A549 treated with DMSO at 1 μM for 4 hours (cell line): ENCODE measurements at places on chromosomes 7 and 10. TPM values are rescaled to one million over a fixed set of nuclear protein-coding genes. Genes with fewer than 3 reads are reported as not detected.

The CPA2 gene
- 0.11 to 0.44 TPM in 2 of 5 replicates, not detected in the others for total RNA-seq

The LRWD1 gene
- 21.3 to 35.3 TPM (median 30.8 TPM) in 5 replicates for total RNA-seq

The WDR86 gene
- 0.07 to 0.20 TPM (median 0.13 TPM) in 4 of 5 replicates, not detected in the other for total RNA-seq

The OR9A2 gene
- total RNA-seq, result not detected in 5 replicates

The AMZ1 gene
- total RNA-seq, result 0.01 to 0.05 TPM in 2 of 5 replicates, not detected in the others

The RSPH10B gene
- 0.09 to 0.27 TPM (median 0.12 TPM) in 4 of 5 replicates, not detected in the other for total RNA-seq

The FFAR4 gene
- total RNA-seq, result 0.17 to 0.31 TPM (median 0.21 TPM) in 5 replicates

The CC2D2B gene
- total RNA-seq, result 0.15 to 0.34 TPM (median 0.22 TPM) in 3 of 5 replicates, not detected in the others

The EPHB6 gene
- 0.26 to 0.83 TPM (median 0.79 TPM) in 5 replicates for total RNA-seq

The WDFY4 gene
- total RNA-seq, result 0.01 TPM in 1 of 5 replicates, not detected in the others

The DLX5 gene
- total RNA-seq, result not detected in 5 replicates
